ENCODE measurements at places on chromosomes 1 and 21.

DNA sequence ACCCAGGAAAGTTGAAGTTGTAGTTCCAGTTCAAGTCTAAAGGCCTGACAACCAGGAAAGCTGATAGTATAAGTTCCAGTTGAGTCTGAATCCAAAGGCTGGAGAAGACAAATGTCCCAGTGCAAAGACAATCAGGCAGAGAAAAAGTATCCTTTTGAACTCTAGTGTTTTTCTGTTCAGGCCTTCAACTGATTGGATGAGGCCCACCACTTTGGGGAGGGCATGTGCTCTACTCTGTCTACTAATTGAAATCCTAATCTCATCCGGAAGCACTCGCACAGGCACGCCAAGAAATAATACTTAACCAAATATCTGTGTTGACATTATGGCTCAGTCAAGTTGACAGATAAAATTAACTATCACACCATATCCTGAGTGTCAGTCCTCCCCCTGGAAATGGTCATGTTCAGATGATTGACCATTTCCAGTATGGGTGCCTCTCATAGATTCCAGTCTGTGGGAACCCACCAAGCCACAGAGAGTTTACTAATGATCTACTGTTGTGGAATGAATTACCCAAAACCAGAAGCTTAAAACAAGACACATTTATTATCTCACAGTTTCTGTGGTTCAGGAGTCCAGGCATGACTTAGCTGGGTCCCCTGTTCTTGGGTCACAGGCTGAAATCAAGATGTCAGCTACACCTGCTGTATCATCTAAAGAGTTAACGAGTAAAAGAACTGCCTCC is 296.3 kb upstream of the ZP4 start:
- DNase-seq: no peak

GRCh38 chr1:31739346-31739745 is 24.8 kb downstream of the ADGRB2 start:
- no peak for DNase-seq

GRCh38 chr1:108027389-108027788 is 62.4 kb upstream of the VAV3 start:
- peak; percentile 26 for DNase-seq

GRCh38 chr21:28959367-28960099 is 33.1 kb downstream of the LTN1 start:
- no peak for DNase-seq

DNA sequence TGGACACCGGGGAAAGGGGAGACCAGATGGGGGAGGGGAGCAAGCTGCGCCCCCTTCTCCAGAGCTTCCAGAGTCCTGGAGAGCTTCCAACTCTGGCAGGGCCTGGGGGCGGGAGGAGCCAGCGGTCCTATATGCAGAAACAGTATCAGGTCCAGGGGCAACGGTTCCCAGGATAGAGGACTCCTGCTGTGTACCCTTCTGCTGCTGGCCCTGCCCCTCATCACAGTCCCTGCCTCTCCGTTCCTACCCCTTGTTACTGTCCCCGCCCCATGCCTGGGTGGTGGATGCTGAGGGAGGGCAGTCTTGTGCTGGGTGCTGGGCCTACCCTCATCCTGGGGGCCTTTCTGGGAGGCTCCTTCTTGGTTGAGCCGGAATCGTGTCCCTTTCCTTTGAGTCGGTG is 19.2 kb upstream of the PEX10 start:
- no peak for DNase-seq

GRCh38 chr1:201401700-201402099 is 2.6 kb upstream of the LAD1 start:
- no peak for DNase-seq

GRCh38 chr1:102099916-102100315 is 103.2 kb upstream of the OLFM3 start:
- DNase-seq: no peak

GRCh38 chr21:16563795-16564194 is 834.0 kb downstream of the USP25 start:
- no peak for DNase-seq

DNA sequence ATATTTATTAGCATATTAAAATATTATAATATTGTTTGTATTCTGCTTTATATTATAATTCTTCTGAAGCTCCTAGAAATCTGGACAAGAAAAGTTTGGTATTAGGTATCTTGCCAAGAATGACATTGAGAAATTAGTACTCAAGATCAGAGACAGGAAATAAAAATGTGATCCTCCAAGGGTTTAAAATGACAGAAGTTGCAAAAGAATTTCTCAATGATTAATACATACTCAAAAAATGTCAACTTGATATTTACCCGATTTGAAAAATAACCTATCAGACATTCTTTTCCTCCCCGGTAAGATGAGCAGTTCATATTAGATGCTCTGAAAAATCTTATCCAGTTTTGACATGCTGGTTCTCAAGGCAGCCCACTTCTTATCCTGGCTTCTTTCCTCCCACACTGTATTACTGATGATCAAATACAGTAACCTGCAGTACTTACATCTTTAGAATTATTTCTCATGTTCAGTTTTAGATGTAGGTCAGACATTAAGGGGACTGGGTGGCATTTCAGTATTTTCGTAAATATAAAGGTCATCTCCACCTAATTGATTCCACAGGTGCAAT is 55.3 kb downstream of the CACHD1 start:
- no peak for DNase-seq

DNA sequence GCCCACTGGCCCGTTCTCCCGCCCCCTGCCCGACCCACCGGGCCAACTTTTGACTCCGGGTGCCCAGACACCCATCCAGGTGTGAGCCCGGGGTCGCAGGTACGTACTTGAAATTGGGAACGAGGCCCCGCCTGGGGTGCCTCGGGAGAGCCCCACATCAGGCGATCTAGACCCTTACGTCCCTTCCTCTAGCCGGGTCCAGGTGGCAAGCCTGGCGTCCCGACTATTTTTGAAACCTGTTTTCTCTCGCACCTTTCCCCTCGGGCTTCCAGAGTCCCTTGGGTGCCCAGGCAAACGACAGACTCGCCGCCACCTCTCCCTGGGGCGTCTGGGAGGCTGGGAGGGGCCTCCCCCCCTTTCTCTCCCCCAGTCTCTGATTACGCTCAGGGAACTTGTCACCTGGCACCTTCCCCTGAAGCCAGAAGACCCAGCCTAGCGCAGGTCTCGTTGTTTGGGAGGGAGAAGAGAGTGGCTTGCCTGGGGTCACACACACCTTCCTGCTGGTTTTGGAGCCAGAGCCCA is 898 bp downstream of the LDLRAP1 start:
- DNase-seq: no peak

DNA sequence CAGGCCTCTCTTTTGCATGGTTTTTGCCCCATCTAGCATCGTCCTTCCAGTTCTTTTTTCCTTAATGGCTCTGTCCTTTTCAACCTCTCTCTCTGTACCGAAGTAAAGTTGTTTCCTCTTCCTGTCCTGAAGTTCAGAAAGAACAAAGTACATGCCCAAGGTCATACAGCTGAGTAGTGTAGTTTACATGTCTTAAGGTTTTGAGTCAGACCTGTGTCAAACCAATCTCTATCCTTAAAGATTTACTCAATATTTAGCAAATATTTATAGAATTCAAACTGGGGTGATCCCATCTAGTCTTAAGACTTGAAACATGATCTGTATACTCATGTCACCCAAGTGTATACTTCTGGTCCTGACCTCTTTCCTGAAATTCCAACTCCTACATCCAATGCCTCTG is 118.7 kb upstream of the SGIP1 start:
- DNase-seq: no peak

DNA sequence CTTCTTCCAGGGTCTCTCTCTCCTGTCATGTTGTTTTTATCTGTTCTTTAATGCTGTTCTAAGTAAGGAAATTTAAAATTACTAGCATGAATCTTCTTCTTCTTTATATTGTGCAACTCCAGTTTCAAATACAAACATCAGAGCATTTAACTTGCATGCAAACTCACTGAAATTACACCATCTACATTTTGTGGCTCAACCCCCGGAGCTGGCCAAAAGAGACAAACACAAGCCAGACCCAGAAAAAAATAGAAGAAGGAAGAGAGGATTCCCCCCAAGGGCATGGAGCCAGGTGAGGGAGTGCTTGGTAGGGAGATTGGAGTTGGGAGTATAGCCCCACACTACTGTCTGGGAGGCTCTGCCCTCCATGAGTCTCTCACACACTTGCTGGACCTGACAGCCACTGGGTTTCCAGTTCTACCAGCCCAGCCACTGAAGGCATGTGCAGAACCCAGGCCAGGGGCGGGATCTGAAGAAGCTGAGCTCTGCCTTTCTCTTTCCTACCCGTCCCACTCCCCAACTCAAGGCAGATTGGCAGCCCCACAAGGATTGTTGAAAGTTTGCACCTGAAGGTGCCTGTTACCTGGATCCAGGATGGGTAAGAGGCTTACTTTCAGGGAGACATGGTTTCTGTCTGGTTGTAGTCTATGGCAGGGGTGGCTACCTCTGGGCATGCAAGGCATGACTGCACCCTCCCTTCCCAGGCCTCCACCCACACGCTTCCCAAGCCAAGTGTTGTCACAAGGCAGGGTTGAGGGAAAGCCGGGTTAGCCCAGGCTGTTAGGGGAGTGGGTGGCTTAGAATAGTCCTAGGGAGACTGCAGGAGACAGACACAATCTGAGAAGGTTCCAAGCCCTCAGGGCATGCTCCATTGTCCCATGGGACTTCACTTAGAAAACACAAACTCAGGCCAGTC is 297.2 kb downstream of the TGFB2 start:
- no peak for DNase-seq

DNA sequence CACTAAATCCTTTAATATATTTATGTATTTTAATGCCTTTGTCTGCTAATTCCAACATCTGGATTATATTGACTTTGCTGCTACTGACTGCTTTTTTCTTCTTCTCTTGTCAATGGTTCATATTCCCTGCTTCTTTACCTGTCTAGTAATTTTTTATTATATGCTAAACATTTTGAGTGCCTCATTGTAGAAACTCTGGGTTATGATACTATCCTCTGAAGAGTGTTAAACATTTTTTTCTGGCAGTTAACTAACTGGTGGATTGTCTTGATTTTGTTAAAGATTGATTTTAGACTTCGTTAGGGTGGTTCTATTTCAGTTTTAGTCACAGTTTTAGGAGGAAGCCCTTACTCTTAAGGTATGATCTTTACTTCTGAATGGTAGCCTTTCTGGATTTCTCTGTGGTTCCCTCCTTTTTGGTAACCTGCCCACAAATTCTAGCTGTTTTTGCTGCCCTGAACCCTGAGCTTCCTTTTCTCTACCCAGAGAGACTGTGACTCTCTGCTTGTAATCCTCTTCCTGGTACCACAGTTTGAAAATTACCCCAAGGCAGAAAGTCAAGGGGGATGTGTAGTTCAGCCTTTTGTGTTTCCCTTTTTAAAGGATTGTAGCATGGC is 81.9 kb downstream of the DHRS3 start:
- DNase-seq: no peak

DNA sequence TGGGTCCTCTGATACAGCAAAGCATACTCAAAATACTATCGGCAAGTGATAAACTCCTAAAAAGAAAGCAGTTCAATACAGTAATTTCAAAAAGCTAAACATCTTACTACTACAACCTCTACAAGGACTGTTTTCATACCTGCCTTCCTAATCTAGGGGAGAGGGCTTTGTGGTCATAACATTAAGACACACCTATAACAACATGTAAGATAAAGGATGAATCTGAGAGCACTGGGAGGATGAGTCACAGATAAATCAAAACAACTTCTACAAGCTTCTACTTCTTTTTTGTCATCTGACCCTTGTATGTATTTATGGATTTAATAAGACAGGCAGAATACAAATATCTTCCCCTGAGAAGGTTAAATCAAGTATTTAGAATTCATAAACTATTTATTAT is 40.0 kb downstream of the LTN1 start:
- no peak for DNase-seq

DNA sequence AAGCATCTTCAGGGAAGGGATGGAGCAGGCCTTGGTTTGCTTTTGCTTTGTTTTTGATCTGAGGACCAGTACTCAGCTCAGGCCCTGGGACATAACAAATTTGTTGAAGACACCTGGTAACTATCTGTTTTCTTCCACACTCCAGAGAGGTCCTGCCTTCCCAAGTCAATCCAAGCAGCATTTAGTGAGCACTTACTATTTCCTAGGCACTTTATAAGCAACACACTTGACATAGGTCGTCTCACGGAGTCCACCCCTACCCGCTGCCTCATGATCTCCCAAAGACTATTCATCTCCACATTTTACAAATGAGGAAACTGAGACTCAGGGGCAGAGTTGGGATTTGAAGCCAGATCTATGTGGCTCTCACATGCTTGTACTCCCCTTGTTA is 14.4 kb upstream of the EPHA2 start:
- no peak for DNase-seq

GRCh38 chr1:184503221-184503749 is 116.5 kb downstream of the C1orf21 start:
- DNase-seq: no peak

- peak; percentile 92 for DNase-seq
Measured at GRCh38 chr1:37811027-37811655, 3.1 kb upstream of the YRDC start.

DNA sequence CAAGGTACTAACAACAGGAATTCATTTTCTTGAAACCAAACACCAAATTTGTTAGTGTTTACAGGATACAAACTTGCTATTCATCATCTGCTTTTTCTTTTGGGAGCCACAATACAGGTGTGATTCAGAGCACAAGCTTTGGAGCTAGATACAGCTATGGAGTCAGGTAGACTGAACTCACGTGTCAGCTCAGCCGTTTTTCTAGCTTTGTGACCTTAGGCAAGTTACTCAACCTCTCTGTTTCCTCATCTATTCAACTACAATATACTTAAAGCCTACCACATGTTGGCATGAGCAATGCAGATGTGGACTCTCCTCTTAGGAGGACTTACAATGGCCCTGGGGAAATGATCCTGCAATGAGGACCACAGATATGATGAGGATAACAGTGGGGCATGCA is 6.3 kb downstream of the HTR1D start:
- DNase-seq: no peak

DNA sequence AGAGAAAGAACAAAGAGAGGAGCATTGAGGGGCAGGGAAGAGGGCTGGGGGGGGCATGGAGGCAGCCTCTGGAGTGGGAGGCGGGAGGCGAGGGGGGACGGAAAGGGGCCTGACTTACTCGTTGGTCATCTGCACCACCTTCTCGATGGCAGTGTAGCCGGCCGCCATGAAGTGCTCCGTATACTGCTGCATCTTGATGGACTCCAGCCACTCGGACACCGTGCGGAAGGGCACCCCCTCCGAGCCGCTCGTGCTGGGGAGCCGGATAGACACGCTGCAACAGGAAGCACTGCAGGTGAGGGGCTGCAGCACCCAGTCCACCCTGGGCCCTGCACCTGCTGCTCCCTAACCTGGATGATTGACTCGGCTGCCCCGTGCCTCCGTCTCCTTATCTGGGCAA is 26.6 kb downstream of the EPHA2 start:
- DNase-seq: no peak

- no peak for DNase-seq
Measured at GRCh38 chr1:168824418-168825065, 95.5 kb upstream of the DPT start.

DNA sequence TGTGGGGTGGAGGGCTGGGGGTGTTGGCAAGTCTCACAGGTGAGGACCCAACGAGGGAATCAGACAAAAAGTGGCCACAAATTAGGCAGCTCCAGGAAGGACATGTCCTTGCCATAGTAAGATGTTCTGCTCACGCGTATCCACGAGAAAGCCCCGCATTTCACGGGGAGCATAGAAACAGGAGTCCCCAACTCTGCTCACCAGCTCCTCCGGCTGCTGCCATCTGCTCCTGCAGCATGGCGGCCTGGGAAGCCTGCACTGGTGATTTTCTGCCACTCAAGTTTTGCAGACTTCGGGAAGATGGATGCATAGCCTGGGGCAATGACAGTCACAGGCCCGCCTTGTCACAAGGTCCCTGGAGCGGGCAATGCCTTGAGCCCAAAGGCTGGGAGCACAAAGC is 9.3 kb downstream of the TCP10L start:
- no peak for DNase-seq

- peak; percentile 32 for DNase-seq
Measured at GRCh38 chr21:44267655-44268142, 6.0 kb upstream of the DNMT3L start.

All from Kasumi-1 (cell line).